NCI-H2171 treated with DMSO at 0.1 percent for 48 hours (cell line): ENCODE measurements at places on chromosomes 11 and 22.

- no peak for DNase-seq
Observed at GRCh38 chr22:22021162-22021750, 38.7 kb upstream of the TOP3B start.

- DNase-seq = peak; percentile 59
Observed at GRCh38 chr11:63915961-63916836, 765 bp downstream of the RCOR2 start.

DNA sequence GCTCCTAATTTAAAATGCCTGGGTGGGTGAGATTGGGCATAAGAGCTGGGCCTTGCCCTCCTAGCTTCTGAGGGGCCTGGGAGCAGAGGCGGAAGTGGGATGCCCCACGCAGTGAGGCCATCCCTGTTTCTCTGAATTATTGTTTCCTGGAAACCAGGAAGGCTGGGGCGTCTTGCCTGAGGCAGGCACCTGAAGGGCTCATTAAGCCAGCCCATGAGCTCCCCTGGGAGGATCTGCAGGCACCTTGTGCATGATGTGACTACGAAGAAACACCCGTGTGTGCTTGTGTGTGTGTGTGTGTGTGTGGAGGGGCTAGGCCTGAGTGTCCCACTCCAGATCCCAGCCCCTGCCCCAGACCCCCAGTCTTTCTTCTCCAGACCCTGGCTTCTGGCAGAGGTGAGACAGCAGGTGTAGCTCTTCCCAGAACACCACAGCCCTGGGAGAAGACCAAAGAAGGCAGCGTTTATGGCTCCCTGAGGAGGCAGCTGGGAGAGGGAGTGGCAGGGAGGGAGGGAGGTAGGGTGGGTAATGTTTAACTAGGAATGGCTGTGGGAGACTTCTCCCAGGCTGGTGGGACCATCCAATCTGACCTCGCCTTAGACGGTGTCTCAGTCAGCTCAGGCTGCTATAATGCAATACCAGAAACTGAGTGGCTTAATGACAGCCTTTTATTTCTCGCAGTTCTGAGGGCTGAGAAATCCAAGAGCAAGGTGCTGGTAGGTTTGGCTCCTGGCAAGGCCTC lies 2.1 kb upstream of the BATF2 start:
- peak; percentile 77 for DNase-seq

DNA sequence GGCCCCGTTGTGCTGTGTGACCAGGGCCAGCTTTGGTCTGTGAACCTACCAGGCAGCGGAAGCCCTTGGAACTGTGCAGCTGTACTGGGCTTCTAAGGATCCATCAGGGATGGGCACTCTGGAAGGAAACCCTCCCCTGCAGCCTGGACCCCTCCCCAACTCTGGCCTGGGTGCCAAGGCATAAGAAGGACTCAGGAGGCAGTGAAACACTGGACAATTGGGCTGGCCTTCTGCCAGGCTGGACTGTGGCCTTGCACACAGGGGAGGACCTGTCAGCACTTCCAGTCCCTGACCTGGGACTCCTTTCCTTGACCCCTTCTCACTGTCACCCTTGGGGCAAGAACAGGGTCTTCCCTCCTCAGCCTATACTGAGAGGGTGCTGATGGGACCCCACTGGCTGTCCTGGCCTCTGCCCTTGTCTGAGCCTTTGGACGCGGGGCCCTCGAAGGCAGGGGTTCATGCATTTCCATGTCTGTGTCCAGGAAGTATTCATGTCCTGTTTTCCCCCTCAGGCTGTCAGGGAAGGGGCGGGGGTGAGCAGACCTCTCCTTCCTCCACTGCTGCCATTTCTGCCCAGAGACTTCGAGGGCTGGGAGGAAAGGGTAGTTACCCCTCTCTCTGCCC lies 39.6 kb downstream of the PDE2A start:
- no peak for DNase-seq

DNA sequence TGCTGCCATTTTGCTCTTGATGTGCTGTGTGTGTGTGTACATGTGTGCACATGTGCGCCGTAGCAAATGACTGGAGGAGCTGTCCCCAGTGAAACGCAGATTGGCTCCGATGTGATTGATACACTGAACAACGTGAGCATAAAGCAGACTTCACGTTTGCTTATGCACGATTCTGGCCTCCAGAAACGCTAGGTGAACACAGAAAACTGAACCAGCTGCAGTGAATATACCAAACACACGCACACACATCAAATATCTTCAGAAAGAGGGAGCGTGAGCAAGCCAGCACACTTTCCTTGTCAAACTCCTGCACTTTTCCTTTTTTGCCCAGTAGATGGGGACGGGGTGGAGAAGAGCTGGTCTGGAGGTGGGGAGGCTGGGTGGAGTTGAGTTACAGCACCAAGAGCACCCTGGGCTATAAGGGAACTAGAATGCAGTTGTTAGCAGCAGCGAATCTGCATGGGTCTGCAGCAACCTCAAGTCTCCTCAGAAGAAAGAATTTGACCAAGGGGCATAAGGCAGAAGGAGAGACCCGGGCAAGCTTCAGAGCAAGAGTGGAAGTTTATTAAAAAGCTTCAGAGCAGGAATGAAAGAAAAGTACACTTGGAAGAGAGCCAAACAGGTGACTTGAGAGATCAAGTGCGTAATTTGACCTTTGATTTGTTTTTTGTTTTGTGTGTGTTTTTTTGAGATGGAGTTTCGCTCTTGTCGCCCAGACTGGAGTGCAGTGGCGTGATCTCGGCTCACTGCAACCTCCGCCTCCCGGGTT lies 77.8 kb upstream of the CADM1 start:
- peak; percentile 95 for DNase-seq

- no peak for DNase-seq
Observed at GRCh38 chr22:25996669-25997068, 172.6 kb upstream of the SEZ6L start.

GRCh38 chr11:6481924-6482275 lies 599 bp downstream of the TIMM10B start:
- no peak for DNase-seq

DNA sequence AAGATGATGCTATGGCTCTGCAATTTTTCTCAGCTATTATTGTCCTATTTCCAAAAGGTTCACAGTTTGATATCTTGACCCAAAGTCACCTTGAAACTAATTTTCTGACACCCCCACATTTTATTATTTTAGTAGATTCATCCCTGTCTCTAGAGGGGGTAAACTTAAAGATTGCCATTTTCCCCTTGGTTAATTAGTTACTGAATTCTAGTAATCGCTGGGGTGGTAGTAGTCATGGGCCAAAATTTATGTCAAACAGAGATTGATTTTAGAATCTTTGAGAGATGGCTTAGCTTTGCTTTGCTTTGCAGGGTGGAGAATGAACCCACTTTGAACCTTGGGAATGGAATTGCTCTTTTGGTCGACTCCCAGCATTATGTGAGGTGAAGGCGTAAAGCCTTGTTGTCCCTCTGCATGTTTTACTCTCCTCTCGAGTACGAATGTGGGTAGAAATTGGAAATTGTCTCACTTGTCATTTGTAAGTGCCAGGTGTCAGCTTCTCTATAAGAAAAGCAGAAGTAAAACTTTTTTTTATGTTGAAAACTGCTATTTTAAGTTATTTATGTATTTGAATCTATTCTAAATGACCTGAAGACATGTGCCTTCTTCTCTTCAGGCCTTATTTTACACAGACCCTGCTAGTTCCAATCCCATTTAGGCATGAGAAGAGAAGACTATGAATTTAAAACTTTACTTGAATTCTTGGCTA lies 42.4 kb upstream of the RCE1 start:
- no peak for DNase-seq

GRCh38 chr11:92460213-92460612 lies 235.6 kb downstream of the FAT3 start:
- DNase-seq = no peak

DNA sequence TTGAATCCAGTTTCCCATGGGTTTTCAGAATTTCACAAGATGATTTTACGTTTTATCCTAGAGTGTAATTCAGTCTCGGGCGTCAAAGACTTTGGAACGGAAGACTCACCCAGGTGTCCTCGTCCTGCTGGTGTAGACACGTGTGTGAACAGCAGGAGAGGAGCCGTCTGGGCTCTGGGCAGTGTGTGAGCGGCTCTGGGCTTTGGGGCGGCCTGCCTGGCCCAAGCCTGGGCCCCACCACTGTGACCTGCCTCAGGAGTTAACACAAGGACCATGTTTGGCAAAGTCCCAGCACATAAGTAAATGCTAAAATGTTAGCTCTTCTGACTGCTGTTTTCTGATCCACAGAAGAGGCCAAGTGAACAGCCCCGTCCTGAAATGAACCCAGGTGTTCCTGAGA lies 1093.3 kb downstream of the BRD1 start:
- no peak for DNase-seq

- DNase-seq = peak; percentile 37
Observed at GRCh38 chr22:28907311-28908008, 24.1 kb downstream of the ZNRF3 start.

DNA sequence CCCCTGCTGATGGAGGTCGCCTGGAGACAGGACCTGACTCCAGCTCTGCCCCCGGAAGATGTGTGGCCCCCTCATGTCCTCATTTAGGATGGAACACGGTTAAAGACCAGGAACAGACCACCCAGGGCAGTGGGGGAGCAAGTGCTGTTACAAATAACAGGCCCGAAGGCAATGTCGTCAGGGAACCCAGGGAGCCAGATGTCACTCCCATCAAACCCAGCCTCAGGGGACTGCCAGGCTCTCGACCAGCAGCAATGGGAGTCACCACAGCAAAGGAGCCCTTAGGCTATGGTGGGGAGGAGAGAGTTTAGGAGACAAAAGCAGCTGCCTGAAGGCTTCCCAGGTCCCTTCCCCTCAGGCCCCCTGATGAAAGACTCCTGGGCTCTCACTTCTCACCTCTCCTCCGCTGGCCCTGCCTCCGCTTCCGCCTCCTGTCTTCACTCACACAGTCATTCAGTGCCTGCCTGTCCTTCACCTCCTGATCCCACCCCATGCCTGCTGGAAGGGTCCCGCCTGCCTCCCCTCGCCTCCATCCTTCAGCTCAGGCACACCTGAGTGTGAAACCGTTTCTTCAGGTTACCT lies 4.4 kb downstream of the RPS19BP1 start:
- DNase-seq = peak; percentile 82

- DNase-seq = no peak
Observed at GRCh38 chr22:39839917-39840510, 53.5 kb downstream of the ENTHD1 start.
